HS-27A (cell line): ENCODE measurements at places on chromosomes 3 and 15.

- no peak for DNase-seq
Measured at GRCh38 chr15:93614386-93615104, 525.5 kb upstream of the RGMA start.

- DNase-seq, result no peak
Measured at GRCh38 chr3:11589706-11590105, 54.0 kb downstream of the VGLL4 start.

DNA sequence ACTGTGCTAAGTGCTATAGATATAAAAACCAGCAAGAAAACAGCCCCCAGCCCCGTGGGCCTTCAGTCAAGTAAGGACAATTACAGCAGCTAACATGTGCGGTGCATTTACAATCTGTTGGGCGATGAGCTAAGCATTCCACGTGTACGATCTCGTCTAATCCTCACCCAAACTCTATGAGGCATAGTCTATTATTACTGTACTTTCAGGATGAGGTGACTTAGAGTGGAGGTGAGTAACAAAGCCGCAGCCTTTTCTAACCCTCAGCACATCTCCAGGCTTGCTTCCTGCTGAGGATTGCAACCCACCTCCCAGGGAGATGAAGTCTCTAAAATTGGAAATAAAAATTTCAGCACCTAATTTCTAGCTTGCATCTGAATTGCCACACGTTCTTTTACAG, 53.2 kb upstream of the MCF2L2 start:
- no peak for DNase-seq

- no peak for DNase-seq
Measured at GRCh38 chr15:83310521-83311456, 26.3 kb upstream of the BNC1 start.

DNA sequence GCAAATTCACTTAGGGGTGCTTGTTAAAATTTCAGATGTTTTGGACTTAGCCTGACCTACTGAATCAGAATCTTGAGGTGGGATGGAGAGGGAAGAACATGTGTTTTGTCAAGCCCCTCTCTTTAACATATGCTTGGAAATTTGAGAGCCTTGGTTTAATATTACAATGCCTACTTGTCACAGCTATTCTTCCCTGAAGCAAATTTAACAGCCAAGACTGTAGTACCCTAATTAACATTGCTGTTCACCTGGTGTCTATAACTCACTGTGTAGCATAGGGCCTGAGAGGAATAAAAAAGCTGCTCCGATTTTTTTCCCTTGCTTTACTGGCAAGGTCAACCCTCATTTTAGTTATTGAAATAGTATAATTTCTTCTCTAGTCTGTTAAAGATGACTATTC, 880.1 kb downstream of the CADM2 start:
- DNase-seq, result no peak

DNA sequence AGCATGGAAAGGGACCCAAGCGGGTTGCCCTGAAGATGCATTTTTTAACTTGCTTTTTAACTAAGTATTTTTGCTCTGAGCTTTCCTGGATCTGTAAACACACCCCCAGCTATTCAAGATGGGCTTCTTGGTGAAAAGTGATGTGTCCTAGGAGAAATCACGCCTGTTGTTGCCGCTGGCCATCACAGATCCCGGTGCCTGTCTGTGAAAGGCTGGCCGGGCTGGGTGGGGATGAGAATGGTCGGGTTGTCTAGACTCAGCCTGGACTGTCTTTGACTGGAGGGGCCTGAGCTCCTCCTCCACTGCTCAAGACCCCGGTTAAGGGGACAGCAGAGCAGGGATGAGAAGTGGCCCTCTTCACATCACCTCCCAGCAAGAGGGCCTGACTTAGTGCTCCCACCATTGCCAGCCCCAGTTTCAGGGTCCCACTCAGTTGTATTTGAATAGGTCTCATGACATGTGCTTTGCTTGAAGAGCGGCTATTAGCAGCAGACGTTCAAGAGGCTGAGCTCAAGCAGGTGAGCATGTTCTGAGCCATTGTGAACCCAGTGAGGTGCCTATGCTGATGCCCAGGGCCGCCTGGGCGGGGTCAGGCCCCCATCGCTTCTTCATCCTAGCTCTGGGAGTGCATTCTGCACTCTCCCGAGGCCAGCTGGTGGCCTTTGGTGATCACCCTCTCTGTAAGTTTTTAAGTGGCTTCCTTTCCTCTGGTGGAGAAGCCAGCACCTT, 79.9 kb downstream of the IGF1R start:
- DNase-seq, result no peak
